A549 treated with GW870086 at 1 μM for 4 hours (cell line): ENCODE measurements at places on chromosomes 1 and 21. TPM values are rescaled to one million over a fixed set of nuclear protein-coding genes. Genes with fewer than 3 reads are reported as not detected.

Gene DPT
- total RNA-seq = not detected in 5 replicates

Gene FAM72B
- total RNA-seq = 5.5 to 7.6 TPM (median 6.2 TPM) in 5 replicates

Gene CFHR5
- not detected in 5 replicates for total RNA-seq

Gene TMEM125
- total RNA-seq = not detected in 5 replicates

Gene TEDDM1
- total RNA-seq = not detected in 5 replicates

Gene HAO2
- total RNA-seq = not detected in 5 replicates

Gene CD84
- not detected in 5 replicates for total RNA-seq

Gene ASAP3
- total RNA-seq = 4.7 to 6.6 TPM (median 5.9 TPM) in 5 replicates

Gene ACKR1
- total RNA-seq = not detected in 5 replicates

Gene CFAP45
- 0.64 to 0.91 TPM (median 0.78 TPM) in 5 replicates for total RNA-seq

Gene MATN1
- total RNA-seq = 0.05 to 0.17 TPM (median 0.14 TPM) in 4 of 5 replicates, not detected in the other
